ENCODE measurements at places on chromosomes 7 and 10.

DNA sequence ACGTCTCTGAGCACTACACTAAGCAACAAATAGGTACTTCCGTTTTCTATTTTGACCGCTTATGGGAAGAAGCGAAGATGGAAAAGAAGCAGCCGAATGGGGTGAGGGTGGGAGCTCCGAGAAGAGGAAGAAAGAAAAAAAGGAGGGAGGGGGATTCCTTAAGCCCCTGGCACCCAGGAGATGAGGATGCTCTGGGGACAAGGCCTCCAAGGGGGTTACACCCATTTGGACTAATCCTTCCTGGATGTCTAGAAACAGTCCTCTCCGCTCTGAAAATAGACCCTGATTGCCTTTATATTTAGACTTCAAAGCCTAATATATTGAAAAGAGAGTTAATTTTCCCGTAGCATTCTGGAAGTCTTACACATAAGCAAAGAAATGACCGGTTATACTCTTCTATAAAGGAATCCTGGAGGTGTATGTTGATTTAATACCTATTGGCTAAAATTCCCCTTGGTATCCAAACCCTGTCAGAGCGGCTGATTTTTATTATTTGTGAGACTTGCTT lies 676 bp upstream of the HTR7 start:
- no peak for DNase-seq

DNA sequence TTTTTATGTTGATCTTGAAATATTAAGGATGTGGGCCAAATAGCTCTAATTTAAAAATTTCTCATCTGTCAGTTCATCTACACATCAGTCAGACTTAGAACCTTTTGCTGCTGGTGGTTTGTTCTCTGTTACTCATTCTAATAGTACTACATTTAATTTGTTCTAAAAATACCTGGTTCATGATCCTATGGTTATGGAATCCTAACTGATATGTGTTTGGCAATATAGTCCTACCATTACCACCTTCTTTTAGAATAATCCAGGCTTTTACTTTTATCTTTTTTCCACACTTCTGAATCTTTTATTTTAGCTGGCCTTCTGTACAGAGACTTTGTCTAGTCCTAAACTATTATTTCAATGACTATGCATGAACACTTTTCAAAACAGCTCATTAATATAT lies 116.9 kb downstream of the SVOPL start:
- no peak for DNase-seq

GRCh38 chr7:37259319-37259821 lies 189.3 kb downstream of the ELMO1 start:
- no peak for DNase-seq

- DNase-seq: no peak
Observed at GRCh38 chr10:113879691-113880090, 25.2 kb downstream of the NHLRC2 start.

GRCh38 chr10:129863201-129863663 lies 100.8 kb downstream of the EBF3 start:
- no peak for DNase-seq

Measured in AG20443 (cell line).